ENCODE measurements at places on chromosomes 11 and 22. TPM values are rescaled to one million over a fixed set of nuclear protein-coding genes. Genes with fewer than 3 reads are reported as not detected.

MYOD1 gene
- not detected for polyA plus RNA-seq

MRGPRX4 gene
- polyA plus RNA-seq = not detected

OR51S1 gene
- polyA plus RNA-seq = not detected

CRYAB gene
- not detected for polyA plus RNA-seq

POU2AF2 gene
- polyA plus RNA-seq = not detected

TPH1 gene
- polyA plus RNA-seq = 0.51 TPM

TEX54 gene
- not detected for polyA plus RNA-seq

GAL3ST1 gene
- 0.70 TPM for polyA plus RNA-seq

MS4A6E gene
- not detected for polyA plus RNA-seq

DERL3 gene
- polyA plus RNA-seq = 98.8 TPM

DGAT2 gene
- polyA plus RNA-seq = 5.8 TPM

SSRP1 gene
- 49.3 TPM for polyA plus RNA-seq

KRTAP5-1 gene
- polyA plus RNA-seq = not detected

FXYD2 gene
- polyA plus RNA-seq = 0.43 TPM

CD3E gene
- 9.5 TPM for polyA plus RNA-seq

VWCE gene
- polyA plus RNA-seq = 0.39 TPM

PANX3 gene
- polyA plus RNA-seq = not detected

STARD10 gene
- polyA plus RNA-seq = 37.5 TPM

- peak overlapping the region; percentile 82 for H3K27ac ChIP-seq
- no peaks in the 10 kb centered on the region for H3K27me3 ChIP-seq
- no peak for DNase-seq
- peak overlapping the region; percentile 79 for H3K4me3 ChIP-seq
- peaks cover 18% of the 10 kb centered on the region for H3K4me1 ChIP-seq
Observed at GRCh38 chr11:235609-235996, 539 bp downstream of the SIRT3 start.

GRCh38 chr11:8886322-8886721 lies 24.7 kb upstream of the AKIP1 start:
- DNase-seq = no peak
- no peak overlapping the region for H3K4me3 ChIP-seq
- no peaks in the 10 kb centered on the region for H3K4me1 ChIP-seq
- no peaks in the 10 kb centered on the region for H3K36me3 ChIP-seq

- no peak for DNase-seq
- no peaks in the 10 kb centered on the region for H3K27me3 ChIP-seq
- no peaks in the 10 kb centered on the region for H3K36me3 ChIP-seq
- H3K4me1 ChIP-seq = peaks cover 15% of the 10 kb centered on the region
- H3K4me3 ChIP-seq = no peak overlapping the region
Observed at GRCh38 chr11:112277941-112278340, 17.3 kb upstream of the PLET1 start.

DNA sequence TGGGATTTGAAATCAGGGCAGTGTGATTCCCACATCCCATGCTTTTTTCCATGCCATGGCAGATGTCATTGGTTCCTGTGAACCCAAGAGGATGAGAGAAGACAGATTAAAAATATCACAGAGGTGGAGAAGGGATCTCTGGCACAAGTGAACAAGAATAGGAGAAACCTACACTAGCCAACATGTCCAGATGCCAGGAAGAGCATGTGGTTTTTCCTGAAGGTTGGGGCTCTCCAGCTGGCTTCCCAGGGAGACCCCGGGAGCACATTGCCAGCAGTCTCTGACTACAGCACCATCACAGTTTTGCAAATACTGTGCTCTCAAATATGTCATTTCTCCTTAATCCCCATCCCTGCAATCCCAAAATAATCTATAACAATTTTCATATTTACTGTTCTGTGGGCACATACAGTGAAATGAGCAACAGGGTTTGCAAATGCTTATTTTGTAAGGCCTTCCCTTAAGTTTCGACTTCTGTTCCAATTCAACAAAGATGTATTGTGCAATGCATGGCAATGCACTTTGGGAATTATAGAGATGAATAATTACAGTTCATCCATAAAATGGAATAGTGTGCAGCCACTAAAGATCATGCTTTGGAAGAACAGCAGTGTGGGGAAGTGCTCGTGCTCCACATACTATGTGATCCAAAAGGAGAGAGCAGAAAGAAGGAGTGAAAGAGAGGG lies 4.8 kb downstream of the ANKK1 start:
- no peaks in the 10 kb centered on the region for H3K27me3 ChIP-seq
- no peak overlapping the region for H3K27ac ChIP-seq
- H3K36me3 ChIP-seq = no peaks in the 10 kb centered on the region
- no peak for DNase-seq
- H3K4me3 ChIP-seq = no peak overlapping the region

GRCh38 chr11:96228910-96229309 lies 114.1 kb downstream of the MAML2 start:
- peaks cover 39% of the 10 kb centered on the region for H3K4me1 ChIP-seq
- H3K27ac ChIP-seq = no peak overlapping the region
- no peaks in the 10 kb centered on the region for H3K27me3 ChIP-seq
- no peak for DNase-seq
- H3K4me3 ChIP-seq = no peak overlapping the region

- no peak overlapping the region for H3K27ac ChIP-seq
- no peak overlapping the region for H3K4me3 ChIP-seq
- no peaks in the 10 kb centered on the region for H3K4me1 ChIP-seq
- H3K27me3 ChIP-seq = no peaks in the 10 kb centered on the region
- no peak for DNase-seq
Observed at GRCh38 chr11:69105461-69106030, 50.2 kb upstream of the SMIM38 start.

- no peaks in the 10 kb centered on the region for H3K36me3 ChIP-seq
- H3K27ac ChIP-seq = no peak overlapping the region
- H3K27me3 ChIP-seq = no peaks in the 10 kb centered on the region
- peaks cover 19% of the 10 kb centered on the region for H3K4me1 ChIP-seq
- DNase-seq = no peak
Observed at GRCh38 chr11:44623341-44623730, 57.9 kb downstream of the CD82 start.

DNA sequence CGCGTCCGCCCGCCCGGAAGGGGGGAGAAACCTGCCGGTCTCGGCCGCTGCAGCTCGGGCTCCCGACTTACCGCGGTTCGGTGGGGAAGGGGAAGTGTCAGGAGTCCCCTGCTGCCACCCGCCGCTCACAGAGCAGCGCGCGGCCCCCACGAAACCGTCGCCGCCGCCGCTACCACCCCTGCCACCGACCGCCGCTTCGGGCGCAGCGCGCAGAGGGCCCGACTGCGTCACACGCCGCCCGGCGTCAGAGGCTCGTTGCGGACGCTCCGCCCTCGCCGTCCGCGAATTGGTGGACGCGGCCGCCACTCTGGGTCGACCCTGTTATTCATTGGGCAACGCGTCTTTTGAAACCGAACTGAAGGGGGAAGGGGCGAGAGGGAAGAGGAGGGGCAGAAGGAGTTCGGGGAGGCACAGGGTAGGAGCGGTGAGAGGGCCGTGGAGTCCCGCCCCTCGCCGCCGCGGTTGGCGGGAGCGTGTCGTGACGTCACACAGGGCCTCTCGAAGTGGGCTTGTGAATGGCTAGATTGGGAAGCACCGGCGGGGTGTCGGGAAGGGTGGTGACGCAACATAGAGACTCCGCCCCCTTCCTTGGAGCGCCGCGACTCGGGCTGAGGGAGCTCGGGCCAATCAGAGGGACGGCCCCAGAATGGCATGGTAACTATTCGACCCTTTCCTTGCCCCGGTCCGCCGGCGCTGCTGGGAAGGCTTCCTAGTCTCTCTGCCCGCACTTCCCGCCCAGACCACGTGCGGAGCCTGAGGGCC lies at the start of gene NUP98:
NUP98 (minus strand) TSS at position 226 of the 762 bp plus-strand sequence. CDS start 15,437 bp downstream, outside the sequence.
- peak within 1 kb of the TSS; percentile 97 for H3K4me3 ChIP-seq
- peaks cover 31% of the 10 kb centered on the region for H3K4me1 ChIP-seq
- DNase-seq = peak; percentile 100
- H3K27ac ChIP-seq = peak within 1 kb of the TSS; percentile 93
- peaks cover 2% of the 10 kb centered on the region for H3K36me3 ChIP-seq

DNA sequence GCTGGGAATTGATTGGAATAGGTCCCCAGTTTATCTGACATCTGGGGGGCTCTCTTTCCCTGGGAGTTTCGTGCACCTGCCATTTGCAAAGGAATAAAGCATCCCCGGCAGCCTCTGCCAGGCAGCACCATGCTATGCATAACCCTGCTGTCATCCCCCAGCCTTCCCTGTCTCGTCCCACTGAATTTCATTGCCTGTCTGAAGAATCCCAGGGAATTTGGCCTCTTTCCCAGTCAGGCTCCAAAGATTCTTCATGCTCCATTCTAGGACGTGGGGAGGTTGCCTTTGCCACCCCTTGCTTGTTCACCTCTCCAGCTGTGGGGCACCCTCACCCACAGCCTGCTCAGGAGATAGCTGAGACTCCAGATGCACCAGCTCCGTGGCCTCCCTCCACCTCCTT lies 195.1 kb upstream of the TBCEL start:
- DNase-seq = no peak
- no peaks in the 10 kb centered on the region for H3K36me3 ChIP-seq
- H3K27me3 ChIP-seq = no peaks in the 10 kb centered on the region
- H3K4me3 ChIP-seq = no peak overlapping the region
- no peak overlapping the region for H3K27ac ChIP-seq

DNA sequence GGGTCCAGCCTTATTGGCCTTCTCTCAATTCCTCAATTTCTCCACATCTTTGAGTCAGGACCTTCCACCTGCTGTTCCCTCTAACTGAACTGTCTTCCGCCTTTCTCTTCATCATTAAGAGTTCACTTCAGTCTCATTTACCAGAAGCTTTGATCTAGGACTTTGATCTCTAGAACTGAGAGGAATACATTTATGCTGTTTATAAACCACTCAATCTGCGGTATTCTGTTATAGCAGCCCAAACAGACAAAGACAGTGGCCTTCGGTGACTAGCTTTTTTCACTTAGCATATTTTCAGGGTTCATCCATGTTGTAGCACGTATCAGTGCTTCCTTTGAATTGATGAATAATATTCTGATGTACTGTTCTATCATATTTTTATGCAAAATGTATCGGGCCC lies 10.5 kb downstream of the CLPB start:
- H3K36me3 ChIP-seq = peaks cover 5% of the 10 kb centered on the region
- no peaks in the 10 kb centered on the region for H3K4me1 ChIP-seq
- H3K27ac ChIP-seq = no peak overlapping the region
- DNase-seq = no peak
- H3K27me3 ChIP-seq = no peaks in the 10 kb centered on the region

GRCh38 chr11:75725547-75726320 lies 8.1 kb downstream of the MOGAT2 start:
- H3K4me1 ChIP-seq = no peaks in the 10 kb centered on the region
- no peak overlapping the region for H3K27ac ChIP-seq
- H3K36me3 ChIP-seq = no peaks in the 10 kb centered on the region
- no peak overlapping the region for H3K4me3 ChIP-seq
- DNase-seq = no peak
- H3K27me3 ChIP-seq = no peaks in the 10 kb centered on the region

DNA sequence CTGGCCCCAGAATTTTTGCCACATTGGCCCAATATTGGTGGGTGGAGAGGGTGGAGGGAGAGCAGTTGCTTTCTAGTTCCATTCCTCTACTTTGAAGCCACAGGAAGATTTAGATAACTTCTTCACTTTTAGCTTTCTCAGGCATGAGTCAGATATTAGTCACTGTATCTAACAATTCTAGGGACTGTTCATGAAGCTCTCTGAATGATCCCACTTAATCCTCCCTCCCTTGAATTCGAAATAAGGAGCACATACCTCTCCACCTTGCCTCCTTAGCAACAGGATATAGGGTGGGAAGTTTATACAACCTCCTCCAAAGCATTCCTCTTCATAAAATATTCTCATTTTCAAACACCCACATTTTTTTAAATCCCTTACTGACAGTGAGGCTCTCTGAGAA lies 13.5 kb downstream of the FSHB start:
- H3K27me3 ChIP-seq = no peaks in the 10 kb centered on the region
- no peak overlapping the region for H3K4me3 ChIP-seq
- no peaks in the 10 kb centered on the region for H3K4me1 ChIP-seq
- DNase-seq = no peak
- H3K36me3 ChIP-seq = no peaks in the 10 kb centered on the region
- H3K27ac ChIP-seq = no peak overlapping the region

GRCh38 chr11:122733318-122733717 lies 77.8 kb downstream of the UBASH3B start:
- no peak overlapping the region for H3K27ac ChIP-seq
- no peak for DNase-seq
- H3K36me3 ChIP-seq = no peaks in the 10 kb centered on the region
- H3K4me3 ChIP-seq = no peak overlapping the region
- peaks cover 13% of the 10 kb centered on the region for H3K4me1 ChIP-seq
- H3K27me3 ChIP-seq = peaks cover 3% of the 10 kb centered on the region

- H3K27ac ChIP-seq = no peak overlapping the region
- no peaks in the 10 kb centered on the region for H3K4me1 ChIP-seq
- H3K36me3 ChIP-seq = no peaks in the 10 kb centered on the region
- no peak overlapping the region for H3K4me3 ChIP-seq
- no peak for DNase-seq
Observed at GRCh38 chr11:104465321-104465720, 301.4 kb upstream of the PDGFD start.

DNA sequence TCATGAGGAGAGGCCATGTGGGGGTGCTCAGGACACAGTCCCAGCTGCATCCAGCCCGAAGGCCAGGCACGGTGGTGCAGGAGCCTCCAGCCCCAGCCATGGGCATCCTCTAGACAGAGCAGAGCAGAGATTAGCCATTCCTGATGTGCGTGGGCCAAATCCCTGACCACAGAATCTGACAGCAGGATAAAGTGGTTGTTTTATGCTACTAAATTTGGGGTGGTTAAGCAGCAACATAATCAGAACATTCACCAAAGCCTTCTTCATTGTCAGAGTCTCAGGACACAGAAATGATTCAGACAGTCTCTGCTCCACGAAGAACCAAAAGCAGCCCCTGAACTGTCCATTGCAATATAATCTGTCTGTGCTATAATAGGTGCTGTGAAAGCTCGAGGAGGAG lies 19.7 kb downstream of the RASD2 start:
- no peaks in the 10 kb centered on the region for H3K4me1 ChIP-seq
- no peak overlapping the region for H3K4me3 ChIP-seq
- no peak overlapping the region for H3K27ac ChIP-seq
- H3K27me3 ChIP-seq = no peaks in the 10 kb centered on the region
- H3K36me3 ChIP-seq = no peaks in the 10 kb centered on the region

DNA sequence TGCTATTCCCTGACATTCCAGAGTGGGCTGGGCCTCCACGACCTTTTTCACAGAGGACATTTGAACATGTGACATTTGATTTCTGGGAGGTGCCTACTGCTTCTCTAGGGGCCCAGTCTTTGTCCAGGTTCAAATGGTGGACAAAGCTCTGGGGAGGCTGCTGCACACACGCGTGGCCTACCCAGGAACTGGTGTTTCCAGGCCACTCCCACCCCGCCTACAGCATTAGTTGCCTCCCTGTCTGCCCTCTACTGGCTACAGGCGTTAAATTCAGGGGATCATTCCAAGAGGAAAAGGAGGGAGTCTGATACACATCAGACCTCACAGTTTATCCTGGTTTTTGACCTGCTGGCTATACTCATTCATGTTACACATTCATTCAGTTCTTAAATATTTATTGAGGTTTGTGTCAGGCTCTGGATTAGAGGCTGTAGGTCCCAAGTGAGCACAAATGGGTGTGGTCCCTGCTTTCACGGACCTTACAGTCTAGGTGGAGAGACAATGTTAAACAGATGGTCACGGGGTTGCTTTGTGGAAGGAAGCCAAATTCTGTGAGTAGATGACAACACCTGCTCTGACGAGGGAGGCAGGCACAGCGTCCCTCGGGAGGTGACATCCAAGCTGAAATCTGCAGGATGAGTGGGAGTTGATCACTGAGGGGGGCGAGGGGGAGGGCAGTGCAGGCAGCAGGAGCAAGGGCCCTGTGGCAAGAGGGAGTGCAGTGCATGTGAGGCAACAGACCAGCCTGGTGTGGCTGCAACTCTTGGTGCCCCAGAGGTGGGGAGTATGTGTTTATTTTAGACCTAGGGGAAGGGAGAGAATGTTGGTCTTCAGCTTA lies 11.8 kb downstream of the TUB start:
- no peaks in the 10 kb centered on the region for H3K27me3 ChIP-seq
- H3K36me3 ChIP-seq = no peaks in the 10 kb centered on the region
- no peaks in the 10 kb centered on the region for H3K4me1 ChIP-seq
- H3K27ac ChIP-seq = no peak overlapping the region
